ENCODE measurements at places on chromosomes 2 and 18. TPM values are rescaled to one million over a fixed set of nuclear protein-coding genes. Genes with fewer than 3 reads are reported as not detected.

FBXO41 gene
- 0.40 TPM for total RNA-seq

ASNSD1 gene
- total RNA-seq, result 65.7 TPM

NOSTRIN gene
- total RNA-seq, result under 0.01 TPM

NR4A2 gene
- 9.4 TPM for total RNA-seq

CABYR gene
- total RNA-seq, result 1.5 TPM

TNFRSF11A gene
- 1.5 TPM for total RNA-seq

ST6GAL2 gene
- not detected for total RNA-seq

TMEM247 gene
- not detected for total RNA-seq

EGR4 gene
- total RNA-seq, result not detected

PRSS56 gene
- total RNA-seq, result not detected

SP5 gene
- not detected for total RNA-seq

TMSB10 gene
- total RNA-seq, result 13,041 TPM

TTN gene
- 5.6 TPM for total RNA-seq

KCNG3 gene
- total RNA-seq, result not detected

DCC gene
- 0.13 TPM for total RNA-seq

CDCA7 gene
- total RNA-seq, result 0.56 TPM

RSAD2 gene
- total RNA-seq, result 0.40 TPM

FANCL gene
- 13.1 TPM for total RNA-seq

EMILIN2 gene
- 10.3 TPM for total RNA-seq

RNMT gene
- 20.3 TPM for total RNA-seq

CD207 gene
- not detected for total RNA-seq

CXCR2 gene
- not detected for total RNA-seq

Measured in aortic smooth muscle cell (primary cell).